GM12864 (cell line): ENCODE measurements at places on chromosomes 12 and 14.

GRCh38 chr14:83994020-83994419 lies 1535.9 kb upstream of the FLRT2 start:
- DNase-seq = no peak

- no peak for DNase-seq
These were observed 413.4 kb downstream of the BCAT1 start for GRCh38 chr12:24535334-24536069.

DNA sequence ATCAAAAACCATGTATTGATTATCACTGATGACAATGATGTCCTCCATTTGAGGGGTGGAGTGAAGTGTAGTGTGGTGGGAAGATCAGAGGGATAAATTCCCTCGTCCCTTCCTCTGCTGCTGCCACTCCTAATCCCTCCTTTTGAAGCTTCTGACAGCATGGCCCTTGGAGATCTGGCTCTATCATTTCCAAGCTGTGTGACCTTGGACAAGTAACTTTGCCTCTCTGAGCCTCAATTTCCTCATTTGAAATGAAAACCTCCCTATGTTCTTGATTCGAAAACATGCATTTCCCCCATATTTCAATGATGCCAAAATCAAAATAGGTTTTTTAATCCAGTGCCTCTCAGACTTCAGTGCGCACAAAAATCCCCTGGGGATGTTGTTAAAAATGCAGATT lies 231.6 kb downstream of the RBM19 start:
- no peak for DNase-seq

GRCh38 chr14:66239589-66239988 lies 246.6 kb upstream of the CCDC196 start:
- DNase-seq = no peak

GRCh38 chr12:51905471-51906429 lies 1.6 kb upstream of the ACVRL1 start:
- no peak for DNase-seq

GRCh38 chr12:7948589-7949260 lies 12.7 kb upstream of the SLC2A3 start:
- DNase-seq = no peak

DNA sequence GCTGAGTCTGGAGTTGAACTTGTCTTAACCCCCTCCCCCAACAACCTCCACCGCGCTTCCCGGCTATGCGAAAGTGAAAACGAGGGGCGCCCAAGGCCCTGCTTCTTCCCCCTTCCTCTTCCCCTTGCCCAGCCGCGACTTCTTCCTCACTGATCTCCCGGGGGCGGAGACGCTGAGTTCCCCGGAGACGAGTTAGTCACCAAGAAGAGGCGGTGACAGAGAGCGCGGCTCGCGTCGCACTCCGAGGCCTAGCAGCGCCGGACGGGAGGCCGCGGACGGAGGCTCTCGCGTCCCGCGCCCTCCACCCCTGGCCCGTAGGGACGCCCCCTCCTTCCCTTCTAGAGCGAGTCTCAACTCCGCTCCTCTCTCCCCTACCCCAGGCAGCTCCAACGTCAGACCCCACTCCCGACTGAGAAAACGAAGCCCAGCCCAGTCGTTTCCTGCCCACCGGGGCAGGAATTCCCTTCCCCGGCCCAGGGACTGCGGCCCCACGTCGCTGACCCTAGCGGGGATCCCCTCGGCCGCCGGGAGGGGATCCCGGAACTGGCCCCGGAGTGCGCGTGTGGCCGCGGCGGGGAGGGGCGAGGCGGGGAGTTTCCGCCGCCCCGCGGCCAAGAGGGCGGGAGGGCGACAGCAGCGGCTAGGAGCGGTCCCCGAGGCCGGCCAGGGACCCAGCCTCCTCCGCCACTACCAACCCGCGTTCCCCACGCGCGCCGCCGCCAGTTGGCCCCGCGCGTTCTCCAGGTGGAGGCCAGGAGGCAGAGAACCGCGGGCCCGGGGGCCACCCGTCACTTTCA lies 1.4 kb downstream of the BAZ1A start:
- DNase-seq = peak; percentile 73
